Right renal pelvis (tissue), 4 donors: ENCODE measurements at places on chromosomes 2 and 18.

DNA sequence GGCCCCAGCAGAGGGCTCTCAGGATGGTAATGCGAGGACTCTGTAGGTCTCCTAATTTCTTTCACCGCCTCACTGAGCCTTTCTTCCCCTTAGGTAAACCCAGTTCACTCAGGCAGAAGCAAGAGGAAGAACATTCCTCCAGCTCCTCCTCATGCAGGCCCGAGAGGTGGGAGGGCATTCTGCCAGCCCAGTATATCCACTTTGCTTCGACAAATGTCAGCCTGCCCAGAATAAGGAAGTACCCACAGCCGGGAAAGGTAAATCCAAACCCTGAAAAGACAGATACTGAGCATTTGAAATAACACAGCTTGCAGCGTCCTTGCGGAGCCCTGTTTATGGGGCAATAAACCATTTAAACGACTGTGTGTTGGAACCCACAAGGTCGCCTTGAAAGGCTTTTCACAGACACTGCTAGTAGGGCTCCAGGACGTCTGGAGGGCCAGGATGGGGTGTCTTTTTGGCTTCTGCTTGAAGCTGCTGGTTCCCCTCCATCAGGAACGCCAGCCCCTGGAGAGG, 63.0 kb upstream of the STPG4 start:
- DNase-seq = peak; percentile 38

GRCh38 chr18:79695856-79696850, 16.6 kb downstream of the CTDP1 start:
- no peak for DNase-seq

GRCh38 chr2:38438133-38438882, 61.2 kb upstream of the ATL2 start:
- DNase-seq = no peak

DNA sequence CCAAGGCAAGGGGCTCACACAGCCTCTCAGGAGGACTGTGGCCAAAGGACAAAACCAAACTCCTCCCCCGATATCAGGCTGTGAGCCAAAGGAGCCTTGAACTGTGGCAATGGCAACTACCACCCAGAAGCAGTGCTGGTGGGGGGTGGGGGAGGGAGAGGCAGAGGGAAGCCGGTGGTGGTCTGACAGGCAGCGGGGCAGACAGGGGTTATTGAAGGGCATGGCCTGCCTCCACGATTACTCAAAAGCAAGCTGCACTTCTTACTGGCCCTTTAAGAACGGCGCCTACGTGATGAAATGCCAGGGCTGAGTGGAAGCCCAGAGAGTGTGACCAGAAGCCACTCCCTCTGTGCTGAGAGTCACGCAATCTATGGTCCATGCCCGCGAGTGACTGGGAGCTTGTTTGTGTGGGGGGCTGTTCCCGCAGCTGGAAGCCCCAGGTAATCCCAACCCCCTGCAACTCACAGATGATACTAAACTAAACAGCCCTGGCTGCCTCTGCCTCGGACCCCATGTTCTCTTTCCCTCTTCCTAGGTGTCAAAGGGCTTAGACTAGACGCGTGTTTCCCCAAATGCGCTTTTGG, 128.2 kb upstream of the CXCR4 start:
- peak; percentile 21 for DNase-seq

DNA sequence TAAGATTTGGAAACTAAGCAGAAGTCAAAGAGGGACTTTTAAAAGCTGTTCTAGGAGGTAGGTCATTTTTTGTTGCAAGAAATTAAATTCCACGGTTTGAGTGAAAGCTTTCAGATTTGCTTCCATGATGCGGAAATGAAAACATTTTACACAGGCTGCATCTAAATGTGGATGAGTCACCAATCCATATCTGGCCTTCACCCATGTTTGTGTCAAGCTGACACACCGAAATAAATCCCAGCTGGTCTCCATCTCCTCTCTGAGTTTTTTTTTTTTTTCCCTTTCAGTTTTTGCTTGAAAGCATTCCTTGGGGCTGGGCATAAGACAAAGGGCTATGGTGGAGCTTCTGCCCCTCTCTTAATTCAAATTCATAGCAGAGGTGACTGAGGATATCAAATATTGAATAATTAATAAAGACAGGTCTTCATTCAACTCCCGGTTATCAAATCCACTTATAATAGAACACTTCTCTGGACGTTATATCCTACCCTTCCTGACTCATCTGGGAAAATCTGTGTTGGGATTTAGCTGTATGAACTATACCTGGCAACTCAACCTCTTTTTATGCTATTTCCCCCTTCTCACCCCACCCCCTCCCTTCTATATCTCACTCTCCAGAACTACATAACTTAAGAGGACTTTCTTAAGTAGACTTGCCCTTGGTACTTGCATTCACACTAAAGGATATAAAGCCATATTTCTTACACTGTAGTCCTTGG, 558.3 kb upstream of the GCFC2 start:
- DNase-seq = no peak

DNA sequence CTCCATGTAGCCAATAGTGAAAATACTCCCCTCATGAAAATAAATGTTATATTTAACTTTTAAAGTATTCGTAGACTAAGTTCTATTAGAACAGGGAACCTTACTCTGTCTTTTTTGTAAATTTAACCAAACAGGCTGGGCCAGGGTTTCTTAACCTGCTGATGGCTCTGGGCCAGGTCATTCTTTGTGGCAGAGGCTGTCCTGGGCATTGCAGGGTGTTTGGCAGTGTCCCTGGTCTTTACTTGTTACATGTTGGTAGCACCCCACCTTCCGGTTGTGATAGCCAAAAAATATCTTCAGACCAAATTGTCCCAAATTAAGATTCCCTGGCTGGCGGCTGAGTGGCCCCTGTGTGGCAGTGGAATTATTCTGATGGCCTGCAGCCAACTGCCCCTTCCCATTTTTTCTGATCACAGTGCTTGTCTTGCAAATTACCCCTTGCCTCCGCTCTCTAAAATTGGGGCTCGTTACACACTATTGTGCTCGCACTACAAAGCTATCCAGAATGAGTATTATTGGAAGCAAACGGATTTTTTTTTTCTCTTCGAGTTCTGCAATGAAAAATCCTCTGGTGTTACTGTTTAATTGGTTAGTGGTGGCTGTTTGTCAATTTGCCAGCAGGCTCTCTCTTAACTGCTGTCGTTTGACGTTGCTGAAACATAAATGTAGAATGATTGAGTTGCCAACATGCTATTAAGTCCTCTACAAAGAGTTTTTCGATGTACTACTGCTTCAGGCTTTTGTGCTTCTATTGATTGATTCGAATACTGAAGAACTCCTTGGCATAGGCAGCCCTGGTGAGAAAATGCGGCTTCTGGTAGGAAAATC, 216.9 kb downstream of the SH3RF3 start:
- no peak for DNase-seq

DNA sequence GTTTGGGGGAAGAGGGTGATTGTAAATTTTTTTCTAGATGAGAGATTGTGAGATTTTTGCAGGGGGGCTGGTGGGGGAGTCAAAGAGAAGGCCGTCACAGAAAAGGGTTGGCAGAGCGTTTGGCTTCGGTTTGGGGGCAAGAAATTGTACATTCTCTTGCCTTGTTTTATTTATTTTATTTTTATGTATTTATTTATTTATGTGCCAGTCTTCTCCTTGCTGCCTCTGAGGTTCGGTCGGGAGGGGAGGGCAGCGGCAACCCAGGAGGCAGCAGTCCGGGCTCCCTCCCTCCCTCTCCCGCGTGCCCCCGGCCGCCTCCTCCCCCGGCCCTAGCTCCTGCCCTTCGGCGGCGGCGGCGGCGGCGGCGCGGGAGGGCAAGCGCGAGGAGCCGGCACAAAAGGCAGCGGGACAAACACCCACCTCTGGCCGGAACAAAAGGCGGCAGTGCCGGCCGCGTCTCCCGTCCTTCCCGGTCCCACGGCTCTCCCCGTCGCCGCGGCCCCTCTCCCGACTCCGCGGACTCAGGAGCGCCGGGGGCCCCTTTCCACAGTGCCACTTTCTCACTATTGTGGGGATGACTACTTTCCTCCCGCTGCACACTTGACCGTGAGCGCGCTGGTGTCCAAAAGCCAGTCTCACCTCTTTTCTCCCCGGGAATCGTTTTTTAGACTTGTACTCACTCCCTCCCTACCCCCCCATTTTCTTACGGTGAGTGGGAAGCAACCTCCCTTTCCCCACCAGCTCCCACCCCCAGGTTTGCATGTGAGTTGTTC, 1.2 kb downstream of the BCL11A start:
- DNase-seq = no peak

- DNase-seq = no peak
Observed at GRCh38 chr18:6406910-6407470, 7.7 kb downstream of the L3MBTL4 start.

DNA sequence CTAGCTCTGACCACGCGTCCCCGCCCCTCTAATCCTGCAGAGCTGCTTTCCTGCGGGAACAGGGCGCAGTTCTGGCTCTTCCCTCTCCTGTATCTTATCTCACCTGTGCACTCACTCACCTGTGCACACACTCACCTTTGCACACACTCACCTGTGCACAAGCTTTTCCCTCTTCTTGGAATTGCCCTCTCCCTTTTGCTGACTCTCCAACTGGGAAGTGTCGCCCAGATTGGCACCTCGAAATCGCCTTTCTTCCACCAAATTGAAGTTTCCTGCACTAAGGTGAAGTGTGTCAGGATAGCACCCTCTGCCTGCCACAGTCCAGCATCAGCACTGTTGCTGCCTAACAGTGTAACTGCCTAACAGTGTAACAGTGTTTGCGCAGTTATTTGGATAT, 566 bp upstream of the CMPK2 start:
- no peak for DNase-seq

- no peak for DNase-seq
Observed at GRCh38 chr18:61096226-61096625, 237.0 kb upstream of the CDH20 start.

DNA sequence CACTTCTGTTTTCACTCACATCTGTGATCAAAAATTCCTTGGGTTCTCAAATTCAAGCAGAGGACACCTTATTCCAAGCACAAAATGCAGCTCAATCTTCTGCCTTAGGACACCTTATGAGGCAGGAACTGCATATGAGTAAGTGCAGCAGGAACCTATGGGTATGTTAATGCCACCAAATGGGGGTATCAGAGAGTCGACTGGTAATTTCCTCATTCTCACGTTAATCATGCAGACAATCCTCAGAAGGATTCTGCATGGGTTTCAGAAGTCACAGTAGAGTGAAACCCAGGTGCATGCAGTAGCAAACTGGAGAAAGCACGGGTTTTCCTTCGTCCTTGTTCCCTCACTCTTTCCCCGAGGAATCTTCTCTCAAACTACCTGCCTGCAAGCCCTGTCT, 452.8 kb downstream of the CBLN2 start:
- no peak for DNase-seq

DNA sequence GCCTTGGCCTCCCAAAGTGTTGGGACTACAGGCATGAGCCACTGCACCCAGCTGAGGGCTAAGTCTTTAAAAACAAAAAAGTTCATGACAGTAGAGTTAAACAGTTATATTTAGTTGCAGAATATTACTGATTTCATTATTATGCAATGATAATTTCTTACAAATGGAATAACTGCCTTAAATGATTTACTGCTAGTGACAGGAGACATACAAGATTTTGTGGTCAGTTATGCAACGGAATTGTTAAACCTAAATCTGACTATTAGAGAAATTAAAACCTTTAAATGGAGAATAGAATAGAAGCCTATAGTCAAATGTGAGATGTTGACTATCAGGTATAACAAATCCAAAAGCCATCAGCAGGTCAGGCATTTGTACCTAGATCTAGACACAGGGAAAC, 10.3 kb upstream of the DNAJC10 start:
- DNase-seq = no peak
